ENCODE measurements at places on chromosomes 16 and 17.

GRCh38 chr17:42519546-42520491 lies 16.2 kb upstream of the NAGLU start:
- no peak for DNase-seq

DNA sequence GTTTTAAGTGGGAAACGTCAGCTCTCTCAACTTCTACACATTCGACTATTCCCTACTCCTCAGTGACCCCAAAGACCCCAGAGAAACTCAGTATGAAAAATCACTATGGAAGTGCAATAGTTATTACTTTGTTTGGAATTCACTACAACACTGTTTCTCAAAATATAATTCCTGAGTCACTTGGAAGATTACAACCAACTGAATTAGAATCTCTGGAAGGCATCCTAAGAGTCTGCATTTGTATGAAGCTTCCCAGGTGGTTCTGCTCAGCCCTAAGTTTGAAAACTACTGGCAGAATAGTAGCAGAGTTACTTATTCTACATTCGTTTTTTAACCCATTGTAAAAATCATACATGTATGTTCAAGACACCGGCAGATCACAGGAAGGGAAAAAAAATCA lies 525.6 kb downstream of the MAF start:
- no peak for DNase-seq

- DNase-seq = no peak
Measured at GRCh38 chr17:69047368-69048263, 13.1 kb downstream of the ABCA9 start.

DNA sequence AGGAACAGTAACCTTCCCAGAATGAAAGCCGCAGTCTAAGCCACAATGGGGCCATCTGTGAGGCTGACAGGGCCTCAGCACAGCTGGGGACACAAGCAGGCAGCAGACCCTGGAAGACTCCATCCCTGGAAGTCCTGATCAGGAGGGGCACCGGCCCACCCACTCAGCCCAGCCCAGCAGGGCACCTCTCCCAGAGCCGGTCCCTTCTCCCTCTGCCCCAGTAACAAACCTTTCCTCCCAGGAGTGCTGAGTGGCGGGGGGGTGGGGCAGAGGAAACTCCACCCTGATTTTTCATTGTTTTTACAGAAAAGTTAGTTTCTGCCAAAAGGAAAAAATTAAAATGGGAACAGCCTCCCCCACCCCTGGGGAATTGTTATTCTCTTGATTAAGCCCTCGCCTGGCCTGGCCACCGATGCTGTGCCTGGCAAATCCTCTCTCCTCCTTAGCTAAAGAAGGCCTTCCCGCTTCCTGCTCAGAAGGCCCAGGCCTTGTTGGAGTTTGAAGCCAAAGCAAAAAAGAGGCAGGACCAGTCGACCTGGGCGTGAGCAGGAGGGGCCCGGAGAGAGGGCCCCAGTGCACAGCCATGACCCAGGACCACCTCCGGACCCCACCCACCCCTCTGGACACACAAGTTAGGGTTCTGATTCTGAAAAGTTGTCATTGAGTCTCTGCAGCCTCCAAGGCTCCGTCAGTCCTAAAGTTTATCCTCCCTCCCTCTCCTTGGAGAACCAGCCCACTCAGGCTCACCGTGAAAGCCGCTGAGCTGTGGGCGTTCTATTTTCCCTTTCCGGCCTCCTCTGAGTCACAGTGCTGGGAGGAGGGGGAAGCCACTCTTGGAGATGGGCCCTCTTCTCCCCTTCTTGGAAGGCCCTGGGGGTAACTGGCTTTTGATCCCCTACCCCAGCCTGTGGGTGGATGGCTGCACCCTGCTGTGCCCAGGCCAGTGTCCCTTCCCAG lies 128.4 kb upstream of the TNRC6C start:
- DNase-seq = no peak

DNA sequence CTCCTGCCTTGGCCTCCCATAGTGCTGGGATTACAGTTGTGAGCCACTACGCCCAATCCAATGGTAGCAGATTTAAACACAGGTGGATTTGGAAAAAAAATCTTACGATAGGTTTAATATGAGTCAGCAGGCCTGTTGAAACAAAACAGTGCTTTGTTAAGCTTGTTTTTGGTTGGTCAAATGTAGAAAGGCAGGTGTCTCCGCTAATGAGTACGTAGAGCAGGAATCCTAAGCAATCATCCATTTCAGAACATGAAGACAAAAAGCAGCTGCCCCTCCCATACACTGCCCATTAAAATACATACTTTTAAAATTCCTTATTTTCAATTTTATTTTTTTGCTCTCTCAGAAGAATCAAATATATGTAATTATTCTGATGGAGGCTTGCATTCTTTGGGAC lies 1.9 kb upstream of the WWOX start:
- DNase-seq = no peak

GRCh38 chr17:34485999-34486398 lies 93.4 kb upstream of the TMEM132E start:
- DNase-seq = no peak
